ENCODE measurements at places on chromosomes 2 and 18.

- no peak for DNase-seq
Measured at GRCh38 chr18:40576507-40577115, 1378.4 kb upstream of the PIK3C3 start.

GRCh38 chr18:45423659-45424058 lies 191.6 kb upstream of the SLC14A2 start:
- DNase-seq, result no peak

DNA sequence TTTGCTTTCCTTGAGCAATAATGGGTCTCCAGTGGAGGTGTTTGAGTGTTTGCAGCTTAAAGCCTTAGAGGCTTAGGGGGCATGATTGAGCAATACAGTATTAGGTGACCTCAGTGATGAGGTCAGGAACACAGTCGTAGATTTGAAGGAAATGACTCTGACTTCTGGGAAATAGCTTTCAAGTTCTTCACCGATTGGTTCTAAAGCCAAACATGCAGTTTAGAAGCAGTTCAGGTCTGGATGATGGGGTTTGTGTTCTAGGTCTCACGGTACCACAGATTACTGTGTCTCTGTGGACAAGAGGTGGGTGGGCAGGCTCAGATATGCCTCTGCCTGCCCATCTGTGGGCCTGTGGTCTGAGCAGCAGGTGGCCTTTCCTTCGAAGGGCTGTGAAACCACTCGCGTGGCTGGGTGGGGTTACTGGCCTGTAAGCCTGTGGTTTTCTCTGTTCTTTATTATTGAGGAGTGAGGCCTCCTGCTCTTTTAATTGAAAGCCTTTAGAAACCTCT lies 7.8 kb downstream of the MTHFD2 start:
- DNase-seq, result peak; percentile 87

GRCh38 chr18:41982942-41983660 lies 28.1 kb downstream of the PIK3C3 start:
- DNase-seq, result peak; percentile 30

DNA sequence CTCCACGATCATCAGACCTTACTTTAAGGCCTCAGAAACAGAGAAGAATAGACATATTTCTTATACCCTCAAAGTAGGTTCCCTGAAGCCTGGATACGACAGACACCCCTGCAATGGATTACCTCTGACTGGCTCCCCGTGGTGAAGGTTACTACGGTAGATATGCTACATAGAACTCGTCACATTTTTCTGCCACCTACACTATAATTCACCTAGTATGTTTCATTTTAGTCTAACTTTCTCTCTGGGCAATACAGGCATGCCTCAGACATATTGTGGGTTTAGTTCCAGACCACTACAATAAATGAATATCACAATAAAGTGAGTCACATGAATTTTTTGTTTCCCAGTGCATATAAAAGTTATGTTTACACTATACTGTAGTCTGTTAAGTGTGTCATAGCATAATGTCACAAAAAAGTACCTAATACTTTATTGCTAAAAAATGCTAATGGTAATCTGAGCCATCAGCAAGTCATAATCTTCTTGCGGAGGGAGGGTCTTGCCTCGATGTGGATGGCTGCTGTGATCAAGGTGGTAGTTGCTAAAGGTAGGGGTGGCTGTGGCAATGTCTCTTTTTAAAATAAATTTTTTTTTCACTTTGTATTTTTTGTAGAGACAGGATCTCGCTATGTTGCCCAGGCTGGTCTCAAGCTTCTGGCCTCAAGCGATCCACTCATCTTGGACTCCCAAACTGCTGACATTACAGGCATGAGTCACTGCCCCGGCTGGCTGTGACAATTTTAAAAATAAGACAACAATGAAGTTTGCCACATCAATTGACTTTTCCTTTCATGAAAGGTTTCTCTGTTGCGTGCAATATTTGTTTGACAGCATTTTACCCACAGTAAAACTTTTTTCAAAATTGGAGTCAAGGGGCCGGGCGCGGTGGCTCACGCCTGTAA lies 64.6 kb downstream of the TGIF1 start:
- DNase-seq, result no peak

DNA sequence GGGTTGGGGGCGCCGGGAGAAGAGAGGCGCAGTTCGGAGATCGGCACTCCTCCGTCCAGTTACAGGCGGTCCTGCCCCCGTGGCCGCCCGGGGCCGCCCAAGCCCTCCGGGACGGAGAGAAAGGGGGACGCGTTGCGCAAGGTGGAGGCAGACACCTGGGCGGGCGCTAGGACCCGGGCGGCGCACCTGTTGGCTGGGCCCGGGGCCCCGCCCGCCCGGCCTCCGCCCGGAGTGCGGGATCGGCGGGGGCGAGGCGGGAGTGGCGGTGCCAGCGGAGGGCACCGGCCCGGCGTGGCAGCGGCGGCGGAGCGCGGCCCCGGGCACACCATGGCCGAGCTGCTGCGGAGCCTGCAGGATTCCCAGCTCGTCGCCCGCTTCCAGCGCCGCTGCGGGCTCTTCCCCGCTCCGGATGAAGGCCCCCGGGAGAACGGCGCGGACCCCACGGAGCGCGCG lies at the start of gene SGPP2:
SGPP2 (plus strand) TSS at position 268 of the 453 bp plus-strand sequence; CDS start at position 328, 60 bp downstream.
- no peak for DNase-seq

GRCh38 chr2:225765820-225766219 lies 366.3 kb downstream of the NYAP2 start:
- no peak for DNase-seq

DNA sequence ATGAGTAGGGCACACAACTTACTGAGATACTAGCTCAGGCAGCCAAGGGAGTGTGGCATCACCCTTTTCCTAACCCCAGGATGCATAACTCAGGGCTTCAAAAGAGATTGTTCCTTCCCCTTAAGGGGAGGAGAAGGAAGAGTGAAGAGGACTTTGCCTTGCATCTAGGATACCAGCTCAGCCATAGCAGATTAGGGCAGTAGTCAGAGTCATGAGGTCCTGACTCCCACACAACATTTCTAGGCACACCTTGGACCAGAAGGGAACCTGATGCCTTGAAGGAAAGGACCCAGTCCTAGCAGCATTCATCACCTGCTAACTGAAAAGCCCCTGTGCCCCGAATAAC lies 1433.2 kb upstream of the TMEFF2 start:
- DNase-seq, result no peak

GRCh38 chr18:69734536-69734935 lies 213.1 kb downstream of the CD226 start:
- DNase-seq, result no peak

DNA sequence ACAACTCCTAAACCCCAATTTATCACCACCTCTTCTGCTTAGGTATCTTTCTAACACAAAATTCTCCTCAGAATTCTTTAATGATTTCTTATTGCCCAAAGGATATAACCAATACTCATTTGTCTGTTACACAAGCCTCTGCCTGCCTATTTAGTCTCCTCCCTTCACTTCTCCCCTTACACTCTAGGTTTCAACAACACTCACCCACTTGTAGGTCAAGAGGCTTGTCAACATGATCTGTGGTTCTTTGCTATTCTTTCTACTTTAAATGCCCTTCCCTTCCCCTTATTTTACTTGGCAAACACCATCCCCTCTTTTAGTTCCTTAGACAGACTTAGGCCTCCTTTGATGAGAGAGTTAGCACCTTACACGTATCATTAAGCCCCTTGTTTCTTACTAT lies 69.0 kb upstream of the C2orf15 start:
- DNase-seq, result no peak

DNA sequence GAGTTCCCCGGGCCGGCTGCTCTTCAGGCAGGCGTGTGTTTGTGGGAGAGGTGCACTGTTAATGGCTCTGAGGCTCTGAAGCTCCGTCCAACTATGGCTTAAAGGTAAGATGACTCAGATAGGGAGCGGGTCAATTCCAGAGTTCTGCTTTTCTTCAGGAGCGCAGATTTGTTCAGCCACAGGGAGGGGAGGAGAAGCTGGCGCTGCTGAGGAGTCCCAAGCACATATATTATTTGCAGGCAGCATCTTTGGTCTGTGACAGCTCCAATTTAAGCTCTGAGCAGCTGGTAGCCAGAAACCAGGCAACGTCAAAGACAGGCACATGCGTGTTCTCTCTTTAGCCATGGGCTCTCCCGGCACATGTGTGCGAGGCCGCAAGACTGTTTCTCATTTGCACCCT lies 229.2 kb downstream of the BCL2 start:
- no peak for DNase-seq

- DNase-seq, result no peak
Measured at GRCh38 chr2:27083410-27084296, 2.9 kb upstream of the KHK start.

DNA sequence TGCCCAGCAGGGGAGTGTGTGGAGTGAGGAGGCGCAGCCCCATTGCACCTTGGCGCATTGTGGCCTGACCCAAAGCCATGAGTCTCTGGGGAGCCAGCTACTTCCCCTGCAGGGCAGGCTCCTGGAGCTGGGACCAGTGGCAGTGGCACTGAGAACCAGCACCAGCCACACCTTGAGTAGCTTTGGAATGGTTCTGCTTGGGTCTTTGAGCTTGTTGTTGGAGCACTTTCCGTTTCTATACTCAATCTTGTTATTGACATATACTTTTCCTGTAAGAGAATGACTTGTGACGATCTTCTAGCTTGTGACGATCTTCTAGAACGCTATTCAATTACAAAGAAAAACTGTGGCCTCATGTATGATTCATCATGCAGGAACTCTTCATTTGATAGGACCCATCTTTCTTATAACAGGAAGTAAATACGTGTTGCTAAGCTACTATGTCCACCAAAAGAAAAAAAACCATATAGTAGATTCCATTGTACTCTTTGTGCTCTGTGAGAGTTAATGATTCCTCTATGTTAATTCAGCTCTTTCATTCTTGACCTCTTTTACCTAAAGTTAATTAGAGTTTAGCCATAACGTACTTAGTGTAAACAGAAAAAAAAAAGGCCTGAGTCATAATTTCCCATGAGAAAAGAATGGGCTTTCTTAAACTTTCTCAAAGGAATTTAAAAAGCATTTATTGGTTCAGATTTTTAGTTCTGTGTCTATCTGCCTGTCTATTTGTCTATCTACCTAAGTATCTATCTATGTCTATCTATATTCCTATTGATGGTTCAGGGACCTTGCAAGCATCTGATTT lies 113.1 kb downstream of the GATA6 start:
- DNase-seq, result peak; percentile 9

GRCh38 chr18:31500051-31500688 lies 2.2 kb downstream of the DSG2 start:
- DNase-seq, result no peak

DNA sequence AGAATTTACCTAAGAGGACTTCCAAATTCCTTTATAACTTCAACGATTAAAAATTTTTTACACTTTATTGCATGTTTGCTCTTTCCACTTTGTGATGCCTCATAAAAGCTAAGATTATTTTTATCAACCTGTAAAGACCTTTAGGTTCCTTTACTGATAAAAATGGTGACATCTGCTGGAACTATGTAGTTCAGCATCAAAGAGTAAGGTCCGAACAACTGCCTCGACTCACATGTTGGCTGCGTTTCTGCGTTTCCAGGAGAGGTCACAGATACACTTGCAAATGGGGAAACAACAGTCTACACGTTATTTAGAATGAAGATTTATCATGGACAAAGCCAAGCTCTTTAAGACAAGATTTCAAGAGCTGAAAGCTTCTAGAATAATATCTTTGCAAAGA lies 18.8 kb upstream of the TMX3 start:
- DNase-seq, result no peak
